Urinary bladder (tissue), 4 donors: ENCODE measurements at places on chromosomes 4 and X. TPM values are rescaled to one million over a fixed set of nuclear protein-coding genes. Genes with fewer than 3 reads are reported as not detected.

KIAA1210 gene
- 0.69 TPM for total RNA-seq

DNA sequence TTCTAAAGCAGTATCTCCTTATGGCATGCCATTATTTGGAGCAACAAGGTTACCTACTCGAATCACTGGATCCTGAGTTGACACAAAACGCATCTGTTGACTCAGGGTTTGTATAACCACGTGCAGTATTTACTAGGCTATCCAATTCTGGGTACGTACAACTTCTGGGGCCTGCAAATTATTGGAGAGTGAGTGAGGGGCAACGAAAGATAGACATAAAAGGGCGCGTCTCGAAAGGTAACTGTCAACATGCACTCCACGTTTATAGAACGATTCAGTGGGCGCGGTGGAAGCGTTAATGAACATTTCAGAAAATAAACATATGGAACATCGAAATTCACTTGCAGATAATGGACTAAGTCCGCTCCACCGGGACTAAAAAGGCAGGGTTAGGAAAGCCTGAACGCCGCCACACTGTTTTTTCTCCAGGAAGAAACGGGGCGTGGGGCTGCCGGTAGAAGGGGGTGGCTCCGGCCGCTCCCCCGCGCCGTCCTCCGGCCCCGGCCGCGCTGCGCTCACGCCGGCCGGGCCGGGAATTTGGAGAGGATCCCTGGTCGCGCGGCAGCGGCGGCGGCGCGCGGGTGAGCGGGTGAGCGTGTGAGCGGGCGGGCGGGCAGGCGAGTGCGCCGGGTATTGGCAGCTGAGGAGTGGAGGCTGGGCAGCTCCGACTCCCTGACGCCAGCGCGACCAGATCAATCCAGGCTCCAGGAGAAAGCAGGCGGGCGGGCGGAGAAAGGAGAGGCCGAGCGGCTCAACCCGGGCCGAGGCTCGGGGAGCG, at the start of gene SMAD1:
Gene SMAD1, plus strand, starts transcription at position 690 of the 778 bp plus-strand sequence. CDS start 32,761 bp downstream, outside the sequence.
- no peak for DNase-seq

APOOL gene
- 19.1 TPM for total RNA-seq

- no peak for DNase-seq
Measured at GRCh38 chr4:577499-578450, 1.7 kb upstream of the TMEM271 start.

CYTL1 gene
- 24.2 TPM for total RNA-seq

DNA sequence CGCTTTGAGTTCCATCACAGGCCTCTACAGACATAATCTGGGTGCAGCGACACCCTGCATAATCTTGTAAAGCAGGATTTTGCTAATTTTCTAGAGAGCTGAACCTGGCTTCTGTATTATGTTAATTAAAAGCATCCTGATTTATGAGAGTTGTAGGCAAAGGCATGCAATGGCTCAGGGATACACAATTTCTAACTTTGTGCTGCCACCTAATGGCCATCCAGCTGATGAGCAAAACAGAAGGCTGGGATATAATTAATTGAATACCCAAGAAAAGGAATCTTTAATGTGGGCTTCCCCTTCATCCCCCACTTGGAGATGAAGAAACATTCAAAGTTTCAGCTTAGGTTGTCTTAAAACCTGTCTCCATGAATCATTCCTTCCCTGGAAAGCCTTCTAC, 78.1 kb downstream of the BMP15 start:
- peak; percentile 8 for DNase-seq

NHS gene
- total RNA-seq: 7.8 TPM

SCOC gene
- total RNA-seq: 73.0 TPM
